ENCODE measurements at places on chromosomes 3 and 15.

GRCh38 chr3:175456466-175456865 is 597.3 kb downstream of the NAALADL2 start:
- no peak for DNase-seq

- DNase-seq, result no peak
Measured at GRCh38 chr3:11583638-11584046, 60.1 kb downstream of the VGLL4 start.

- no peak for DNase-seq
Measured at GRCh38 chr15:62365795-62366442, 200.8 kb upstream of the C2CD4B start.

DNA sequence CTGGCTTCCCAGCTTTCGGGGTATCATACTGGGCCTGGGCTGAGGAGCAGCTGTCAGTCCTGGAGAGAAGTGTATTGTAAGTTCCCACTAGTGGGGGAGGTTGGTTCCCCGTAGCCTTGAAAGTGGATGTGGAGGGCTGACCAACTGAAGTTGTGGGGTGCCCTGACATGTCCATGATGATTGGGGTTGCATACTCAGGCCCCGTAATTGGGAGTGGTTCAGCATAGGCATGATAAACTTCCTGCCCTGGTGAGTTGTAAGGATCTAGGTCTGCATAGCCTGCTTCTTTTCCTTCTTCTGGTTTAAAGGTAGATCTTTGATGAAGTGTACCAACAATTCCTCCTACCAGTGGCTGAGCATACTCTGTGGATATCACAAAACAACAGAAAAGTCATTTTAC is 36.3 kb downstream of the ST3GAL6 start:
- DNase-seq, result no peak

- no peak for DNase-seq
Measured at GRCh38 chr3:94036909-94037507, 8.6 kb upstream of the STX19 start.

DNA sequence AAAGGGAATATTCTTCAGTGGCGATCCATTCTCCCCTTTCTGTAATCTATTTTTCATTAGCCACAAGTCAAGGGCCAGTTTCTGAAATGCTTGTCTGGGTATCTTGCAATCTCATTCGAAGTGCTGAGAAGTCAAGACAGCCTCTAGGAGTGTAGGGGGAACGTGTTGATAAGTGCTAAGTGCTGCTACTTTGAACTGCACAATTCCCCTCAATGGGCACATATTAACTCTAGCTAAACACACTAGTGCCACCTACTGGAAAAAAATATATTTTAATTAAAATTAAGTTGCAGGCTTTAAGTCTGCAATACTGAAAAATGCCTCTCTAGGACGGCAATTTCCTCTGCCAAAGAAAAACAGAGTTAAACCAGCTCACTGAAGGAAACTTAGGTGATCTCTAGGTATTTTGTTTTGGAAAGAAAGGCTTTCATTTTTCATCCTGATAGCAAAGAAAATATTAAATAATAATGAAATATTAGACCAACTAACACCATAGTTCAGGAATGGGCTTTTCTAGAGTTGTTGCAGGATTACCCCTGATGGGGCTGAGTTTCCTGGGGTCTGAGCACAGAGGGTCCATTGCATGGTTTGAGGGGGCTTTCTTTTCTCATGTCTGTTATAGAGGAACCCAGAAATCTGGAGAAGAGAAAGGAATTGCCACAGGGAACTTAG is 181.9 kb upstream of the KBTBD8 start:
- no peak for DNase-seq

DNA sequence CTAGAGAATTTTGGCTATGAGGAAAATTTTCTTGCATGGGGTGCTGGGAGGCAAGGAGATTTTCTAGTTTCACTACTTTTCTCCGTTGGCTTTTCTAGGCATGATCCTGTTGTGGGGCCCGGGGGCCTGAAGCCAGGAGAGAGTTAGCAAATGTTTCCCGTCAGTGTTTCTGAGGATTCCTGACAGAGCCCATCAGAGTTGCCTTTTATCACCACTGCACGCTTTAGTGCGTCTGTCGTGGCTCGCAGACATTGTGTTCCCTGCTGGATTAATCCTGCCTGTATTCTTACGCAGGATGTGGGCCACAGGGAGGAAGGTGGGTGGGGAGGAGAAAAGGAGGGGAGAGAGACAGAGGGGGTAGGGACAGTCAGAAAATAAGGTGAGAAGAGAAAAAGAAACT is 18.1 kb upstream of the BOC start:
- DNase-seq, result no peak

DNA sequence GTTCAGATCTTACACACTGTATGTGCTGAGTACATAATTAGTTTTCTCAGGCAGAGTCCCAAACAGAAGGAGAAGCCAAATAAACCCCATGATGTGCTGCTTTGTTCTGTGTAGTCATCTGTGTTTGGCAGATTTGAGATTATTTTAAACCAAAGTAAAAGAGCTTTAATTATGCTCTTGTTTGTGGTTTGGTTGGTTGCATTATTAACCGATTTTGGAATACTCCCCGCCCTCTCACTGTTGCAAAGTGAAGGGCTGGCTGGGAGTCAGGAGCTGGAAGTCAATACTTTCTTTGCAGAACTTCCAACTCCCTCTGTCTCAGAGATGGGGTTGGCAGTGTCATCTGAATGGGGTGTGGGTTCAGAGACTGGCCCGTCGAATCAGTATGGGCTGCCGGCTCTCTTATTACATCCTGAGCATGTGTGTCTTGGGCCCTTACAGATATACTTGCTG is 34.4 kb downstream of the SLCO3A1 start:
- DNase-seq, result no peak
